Hematopoietic multipotent progenitor cell treated with erythropoietin and hydrocortisone succinate and interleukin-3 and kit ligand, for 15 days (in vitro differentiated cells): ENCODE measurements at places on chromosomes 2 and 18.

DNA sequence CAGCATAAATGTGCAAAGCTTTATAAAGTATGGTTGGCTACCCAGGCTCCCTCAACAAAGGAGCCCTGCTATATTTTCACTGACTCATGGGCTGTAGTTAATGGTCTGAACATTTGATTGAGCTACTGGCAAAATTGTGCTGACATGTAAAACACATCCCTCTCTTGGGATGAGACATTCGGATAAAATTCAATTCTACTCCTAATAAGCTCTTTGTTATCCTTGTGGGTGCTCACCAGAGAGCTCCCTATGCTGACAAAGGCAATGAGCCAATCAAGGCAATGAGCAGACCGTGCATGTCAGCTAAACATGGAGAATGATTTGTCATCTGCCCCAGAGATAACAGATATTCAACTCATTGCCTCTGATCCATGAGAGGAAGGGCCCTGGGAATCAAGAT, 27.7 kb downstream of the SERPINB8 start:
- no peak for DNase-seq

- peak; percentile 28 for DNase-seq
Observed at GRCh38 chr2:182763311-182763912, 47.4 kb downstream of the DNAJC10 start.

GRCh38 chr2:1553671-1554295, 140.5 kb downstream of the TPO start:
- DNase-seq = no peak

GRCh38 chr2:127101756-127102477, 5.0 kb downstream of the BIN1 start:
- DNase-seq = no peak

DNA sequence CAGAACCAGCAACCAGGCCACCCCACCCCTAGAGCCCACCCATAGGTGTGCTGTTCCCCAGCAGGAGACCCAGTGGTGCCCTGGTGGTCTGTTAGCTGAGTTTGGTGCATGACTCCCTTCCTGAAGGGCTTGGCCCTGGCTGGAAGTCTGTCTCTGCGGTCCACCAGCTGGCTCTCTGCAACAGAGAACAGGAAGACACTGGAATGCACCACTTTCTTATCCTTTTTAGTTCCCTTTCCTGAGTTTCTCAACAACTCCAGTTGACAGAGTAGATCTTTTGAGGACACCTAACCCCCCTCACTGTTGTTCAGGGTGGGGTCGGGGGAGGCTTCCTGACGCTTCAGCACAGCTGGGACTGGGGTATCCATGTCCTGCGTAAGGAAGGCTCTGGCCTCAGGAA, 11.9 kb upstream of the RPL37A start:
- no peak for DNase-seq

GRCh38 chr2:54772531-54772930, 49.1 kb downstream of the EML6 start:
- no peak for DNase-seq

DNA sequence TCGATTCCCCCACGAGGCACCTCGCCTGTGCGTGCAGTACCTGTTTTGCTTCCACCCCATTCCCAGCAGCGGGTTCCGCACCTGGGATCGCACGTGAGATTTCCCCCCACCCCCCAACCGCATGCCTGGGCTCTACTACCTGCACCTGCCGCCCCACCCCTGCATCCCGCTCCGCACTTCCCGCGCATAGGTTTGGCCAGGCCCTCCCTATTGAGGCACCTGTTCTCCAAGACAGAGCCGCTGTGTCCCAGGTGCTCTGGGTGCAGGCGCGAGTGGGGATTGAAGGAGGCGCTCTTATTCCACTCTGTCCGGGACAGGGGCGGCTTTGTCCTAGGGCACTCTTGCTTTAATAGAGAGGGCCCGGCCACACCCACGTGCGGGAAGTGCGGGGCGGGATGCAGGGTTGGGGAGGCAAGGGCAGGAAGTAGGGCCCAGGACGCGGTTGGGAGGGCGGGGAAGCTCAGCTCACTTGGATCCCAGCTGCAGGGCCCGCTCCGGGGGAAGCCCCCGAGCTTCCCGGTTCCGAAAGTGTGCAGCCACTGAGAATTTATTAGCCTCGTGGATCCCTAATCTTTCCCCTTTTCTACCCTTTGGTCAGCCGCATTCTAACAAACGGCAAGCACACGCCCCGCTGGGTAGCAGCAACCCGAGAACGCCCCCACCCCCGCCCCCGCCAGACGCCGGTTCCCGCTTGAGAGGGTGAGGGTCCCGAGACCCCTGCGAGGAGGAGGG, 670 bp upstream of the MOCOS start:
- DNase-seq = no peak

GRCh38 chr2:76932550-76932949, 589.6 kb downstream of the LRRTM4 start:
- DNase-seq = no peak

DNA sequence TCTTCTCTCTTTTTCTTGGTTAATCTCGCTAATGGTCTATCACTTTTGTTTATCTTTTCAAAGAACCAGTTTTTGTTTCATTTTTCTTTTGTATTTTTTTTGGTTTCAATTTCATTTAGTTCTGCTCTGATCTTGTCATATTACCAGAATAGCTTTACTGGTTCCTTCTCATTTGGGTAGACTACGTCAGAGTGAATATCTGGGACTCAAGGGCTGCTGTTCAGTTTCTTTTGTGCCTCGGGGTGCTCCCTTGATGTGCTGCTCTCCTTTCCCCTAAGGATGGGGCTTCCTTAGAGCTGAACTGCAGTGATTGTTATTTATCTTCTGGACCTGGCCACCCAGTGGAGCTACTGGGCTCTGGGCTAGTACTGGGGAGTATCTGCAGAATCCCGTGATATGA, 29.4 kb upstream of the IL1RN start:
- DNase-seq = no peak

DNA sequence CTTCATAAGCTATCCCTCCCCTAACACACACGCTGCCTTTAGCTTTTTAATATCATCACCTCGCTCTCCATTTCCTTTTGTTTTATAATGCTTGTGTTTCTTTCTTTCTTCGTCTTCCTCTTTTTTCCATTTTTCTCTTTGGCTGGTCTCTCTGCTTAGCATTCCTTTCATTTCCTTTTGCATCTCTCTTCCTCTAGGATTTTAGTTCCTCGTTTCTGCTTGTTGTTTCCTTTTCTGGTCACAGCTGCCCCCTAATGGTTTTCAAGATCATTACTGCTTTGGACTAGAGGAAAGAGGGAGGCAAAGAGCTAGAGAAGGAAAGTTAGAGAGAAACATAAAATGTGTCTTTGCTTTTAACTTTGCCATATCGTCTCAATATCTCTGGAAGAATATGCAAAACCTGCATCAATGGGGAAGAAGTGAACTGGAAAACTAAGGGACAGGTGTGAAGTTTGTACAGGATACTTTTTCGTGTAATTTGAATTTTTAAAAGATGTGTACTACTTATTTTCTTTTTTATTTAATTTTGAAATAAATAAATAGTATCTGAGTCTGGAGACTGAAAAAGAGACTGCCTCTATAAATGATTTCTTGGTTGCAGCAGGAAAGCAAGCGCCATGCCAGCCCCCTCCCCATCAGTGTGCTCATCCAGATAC, 6.3 kb upstream of the NRP2 start:
- no peak for DNase-seq

GRCh38 chr2:40430776-40431599, 20.9 kb downstream of the SLC8A1 start:
- DNase-seq = no peak

- no peak for DNase-seq
Observed at GRCh38 chr2:98492441-98492840, 47.8 kb downstream of the INPP4A start.

- peak; percentile 61 for DNase-seq
Observed at GRCh38 chr2:71545572-71546274, 92.4 kb downstream of the DYSF start.

DNA sequence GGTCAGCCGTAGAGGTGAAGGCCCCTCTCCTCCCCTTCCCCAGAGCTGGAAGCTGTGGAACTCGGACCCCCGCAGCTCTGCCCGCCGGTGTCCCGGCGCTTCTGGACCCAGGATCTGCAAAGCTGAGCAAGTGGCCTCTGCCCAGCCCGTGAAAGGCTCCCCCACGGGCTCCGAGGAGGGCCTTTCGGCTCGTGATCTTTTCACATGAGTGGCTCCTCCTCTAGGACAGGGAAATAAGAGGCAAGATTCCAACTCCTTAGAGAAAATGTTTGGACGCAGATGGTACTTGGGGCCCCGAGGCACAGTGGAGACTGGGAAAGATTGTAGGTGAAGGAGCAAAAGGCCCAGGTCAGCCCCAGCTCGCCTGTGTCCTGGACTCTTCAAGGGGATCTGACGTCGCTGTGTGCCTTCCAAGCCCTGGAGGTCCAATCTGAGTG, 48.2 kb upstream of the SP3 start:
- DNase-seq = no peak

DNA sequence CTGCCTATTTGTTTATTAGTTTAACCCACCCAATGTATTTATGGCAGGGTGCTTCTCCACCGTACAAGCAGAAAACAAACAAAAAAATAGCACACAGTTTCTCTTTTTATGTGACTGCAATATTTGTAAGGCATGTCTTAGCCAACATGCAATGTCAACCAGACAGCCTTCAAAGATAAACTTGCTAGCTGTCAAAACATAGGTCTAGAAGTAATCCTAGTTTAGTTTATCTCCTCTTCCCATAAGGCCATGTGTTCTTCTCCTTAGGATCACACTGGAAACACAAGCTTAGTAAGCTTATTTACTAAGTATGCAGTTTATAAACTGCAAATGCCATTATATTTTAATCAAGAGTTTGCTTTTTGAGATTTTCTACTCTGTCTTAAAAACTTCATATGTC, 75.6 kb downstream of the LDAH start:
- no peak for DNase-seq

- no peak for DNase-seq
Observed at GRCh38 chr2:60852282-60852860, 29.0 kb upstream of the REL start.

DNA sequence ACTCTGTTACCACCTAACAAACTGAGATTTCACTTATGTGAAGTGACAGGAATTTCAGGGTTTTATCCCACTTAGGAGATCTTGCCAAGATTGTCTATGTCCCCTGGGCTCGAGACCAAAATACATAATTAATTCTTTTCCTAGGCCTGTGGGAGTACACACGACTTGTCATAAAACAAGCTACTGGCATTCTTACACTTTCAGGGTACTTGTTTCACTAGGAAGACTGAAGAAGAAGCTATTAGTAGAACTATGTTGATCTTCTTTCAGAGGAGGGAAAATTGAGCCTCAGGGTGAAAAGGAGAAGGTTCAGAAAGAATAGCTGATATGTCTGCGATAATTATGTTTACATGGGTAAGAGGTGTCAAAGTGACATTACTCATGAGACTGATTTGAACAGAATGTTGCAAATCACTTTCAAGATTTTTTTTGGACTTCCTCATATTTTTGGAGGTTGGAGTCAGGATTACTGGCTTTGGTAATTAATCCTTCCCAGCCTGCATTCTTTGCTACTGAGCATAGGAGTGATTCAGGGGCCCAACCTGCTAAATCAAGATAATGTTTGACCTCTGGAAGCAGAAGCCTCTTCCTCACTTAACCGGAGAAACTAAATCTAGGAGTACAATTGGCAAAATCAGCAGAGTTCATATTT, 240.0 kb upstream of the NT5C1B start:
- DNase-seq = no peak

- DNase-seq = no peak
Observed at GRCh38 chr18:77784759-77785379, 535.2 kb downstream of the GALR1 start.

- DNase-seq = peak; percentile 43
Observed at GRCh38 chr2:201220102-201220570, 37.2 kb downstream of the CASP10 start.

- DNase-seq = no peak
Observed at GRCh38 chr2:142803158-142803557, 74.3 kb upstream of the KYNU start.

DNA sequence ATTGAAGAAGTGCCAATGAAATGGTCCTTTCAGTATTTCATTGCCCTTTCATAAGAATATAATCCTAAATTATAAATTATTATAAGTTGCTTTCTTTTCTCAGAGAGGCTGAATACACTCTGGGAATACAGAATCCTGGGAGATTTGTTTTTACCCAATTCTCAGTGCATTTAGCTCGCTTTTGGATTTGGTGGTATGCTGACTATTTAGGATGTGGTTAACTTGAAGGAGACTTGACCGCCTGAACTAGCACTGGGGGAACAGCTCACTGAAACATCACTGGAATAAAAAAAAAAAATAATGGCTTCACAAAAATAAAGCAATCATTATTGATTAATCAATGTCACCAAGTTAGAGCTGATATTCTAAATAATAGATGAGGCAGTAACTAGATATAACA, 10.2 kb downstream of the TNFAIP6 start:
- no peak for DNase-seq

GRCh38 chr2:16853088-16853487, 187.5 kb upstream of the CYRIA start:
- no peak for DNase-seq

DNA sequence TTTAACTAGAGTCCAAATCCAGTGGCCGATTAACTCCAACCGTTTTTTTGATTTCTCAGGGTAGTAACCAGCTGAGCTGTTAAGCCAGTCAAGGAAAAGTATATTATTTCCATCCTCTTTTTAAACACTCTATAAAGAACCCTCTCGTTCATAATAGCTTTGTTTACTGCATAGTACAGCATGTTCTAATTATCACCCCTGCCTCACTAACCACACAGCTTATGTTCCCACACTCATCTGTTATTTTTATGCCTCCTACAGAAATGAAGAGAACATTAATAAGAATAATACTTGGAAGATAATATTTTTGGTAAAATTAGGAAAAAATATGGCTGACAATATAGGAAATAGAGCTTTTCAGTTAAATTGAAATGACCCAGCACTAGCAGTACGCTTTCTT, 2132.8 kb upstream of the CELF4 start:
- DNase-seq = no peak

- DNase-seq = no peak
Observed at GRCh38 chr2:144389151-144389929, 130.6 kb downstream of the ZEB2 start.

DNA sequence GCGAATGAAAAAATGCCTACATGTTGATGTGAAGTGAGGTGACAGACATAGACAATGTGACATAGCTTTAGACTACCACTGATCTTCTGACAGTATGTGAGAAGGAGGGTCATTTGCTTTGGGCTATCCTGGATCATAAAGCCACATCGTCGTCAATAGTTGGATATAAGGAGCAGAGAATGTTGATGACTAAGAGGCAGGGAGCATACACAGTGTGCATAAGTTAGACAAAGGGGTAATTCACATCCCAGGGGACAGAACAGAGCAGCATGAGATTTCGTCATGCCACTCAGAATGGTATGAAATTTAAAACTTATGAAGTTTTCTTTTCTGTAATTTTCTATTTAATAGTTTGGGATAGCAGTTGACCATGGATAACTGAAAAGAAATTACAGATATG, 403.2 kb downstream of the DSC3 start:
- no peak for DNase-seq

- DNase-seq = no peak
Observed at GRCh38 chr2:19746137-19746600, 155.6 kb downstream of the TTC32 start.

GRCh38 chr18:44917216-44918141, 236.8 kb downstream of the SETBP1 start:
- DNase-seq = no peak

GRCh38 chr2:3324036-3324386, 53.6 kb downstream of the EIPR1 start:
- DNase-seq = no peak
